ENCODE measurements at places on chromosomes 1 and 21.

DNA sequence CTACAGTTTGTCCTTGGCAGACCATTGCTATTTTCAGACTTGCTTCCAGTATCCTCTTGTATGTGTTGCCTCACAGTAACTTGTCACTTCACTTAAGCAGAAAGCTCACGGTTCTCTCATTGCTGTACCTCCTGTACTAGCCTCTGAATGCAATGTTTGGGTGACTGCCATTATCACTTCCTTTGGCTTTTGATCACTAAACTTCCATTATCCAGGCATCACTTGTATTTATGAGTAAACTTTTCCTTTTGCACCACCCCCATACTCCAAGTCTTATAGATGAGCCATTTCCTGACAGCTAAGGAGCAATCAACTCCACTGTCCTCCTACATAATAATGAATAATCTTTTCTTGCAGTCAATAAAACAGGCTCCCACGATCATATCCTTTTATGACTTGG is 255.3 kb downstream of the PDE4B start:
- DNase-seq: no peak

DNA sequence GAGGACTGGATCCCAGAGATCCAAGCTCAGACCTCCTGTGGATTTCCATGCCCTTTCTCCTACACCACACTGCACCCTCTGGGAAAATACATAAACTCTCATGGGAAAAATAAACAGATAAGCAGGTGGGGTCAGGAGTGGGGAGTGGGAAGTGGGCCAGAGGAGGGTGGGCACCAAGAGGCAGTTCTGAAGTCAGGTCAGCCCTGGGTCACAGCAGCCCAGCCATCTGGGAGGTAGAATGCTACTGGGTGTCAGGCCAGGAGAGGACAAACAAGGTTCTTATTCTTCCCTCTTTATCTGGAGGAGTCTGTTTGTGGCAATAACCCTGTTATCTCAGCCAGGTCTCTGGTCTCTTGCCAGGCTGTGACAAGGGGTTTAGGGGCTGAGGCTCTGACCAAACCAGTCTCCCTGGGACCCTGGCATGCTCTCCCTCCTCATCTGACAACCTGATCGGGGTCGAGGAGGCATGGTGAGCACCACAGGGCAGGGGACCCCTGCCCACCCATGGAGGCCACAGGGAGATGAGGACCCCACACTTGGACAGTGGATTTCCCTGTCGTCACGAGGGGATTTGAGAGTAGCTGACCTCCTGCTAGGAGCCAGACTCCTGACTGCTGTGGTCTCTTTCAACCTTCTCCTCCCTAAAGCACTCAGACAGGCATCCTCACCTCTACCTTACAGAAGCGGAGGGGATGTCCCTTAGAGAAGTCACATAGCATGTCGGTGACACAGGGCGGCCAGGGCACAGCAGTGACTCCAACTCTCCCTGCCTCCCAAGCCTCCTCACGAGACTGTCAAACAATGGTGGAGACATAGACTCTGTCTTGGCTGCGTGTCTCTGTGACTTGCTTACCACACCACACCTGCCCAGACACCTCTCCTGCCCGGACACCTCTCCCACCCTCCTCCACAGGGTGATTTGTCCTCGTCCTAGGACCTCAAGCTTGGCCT is 51.3 kb upstream of the IFFO2 start:
- no peak for DNase-seq

- no peak for DNase-seq
Observed at GRCh38 chr1:18466676-18467075, 14.1 kb upstream of the KLHDC7A start.

GRCh38 chr1:41344708-41345159 is 16.5 kb upstream of the FOXO6 start:
- DNase-seq: no peak

GRCh38 chr1:38773483-38773882 is 86.1 kb downstream of the RRAGC start:
- no peak for DNase-seq

GRCh38 chr1:51948491-51948915 is 42.0 kb downstream of the RAB3B start:
- no peak for DNase-seq

GRCh38 chr1:171212607-171213351 is 27.7 kb downstream of the FMO2 start:
- DNase-seq: no peak

DNA sequence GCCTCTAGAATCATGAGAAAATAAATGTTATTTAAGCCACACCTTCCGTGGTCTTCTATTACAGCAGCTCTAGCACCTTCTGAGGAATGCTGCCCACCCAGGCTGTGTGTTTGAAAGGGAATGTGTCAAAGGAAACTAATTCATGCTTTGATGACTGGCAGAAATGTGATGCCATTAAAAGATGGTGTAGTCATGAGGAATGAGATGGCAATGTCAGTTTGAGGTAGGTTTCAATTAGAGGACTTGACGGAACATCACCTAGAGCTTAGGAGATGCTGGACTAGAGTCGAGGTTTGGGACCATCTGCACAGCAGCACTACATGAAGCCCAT is 10.6 kb downstream of the PDZK1 start:
- no peak for DNase-seq
